ENCODE measurements at places on chromosomes 12 and 14.

GRCh38 chr14:85798856-85799255, 268.9 kb downstream of the FLRT2 start:
- H3K27ac ChIP-seq: no peak overlapping the region
- no peaks in the 10 kb centered on the region for H3K27me3 ChIP-seq
- no peak overlapping the region for H3K4me3 ChIP-seq
- DNase-seq: no peak
- no peaks in the 10 kb centered on the region for H3K4me1 ChIP-seq

DNA sequence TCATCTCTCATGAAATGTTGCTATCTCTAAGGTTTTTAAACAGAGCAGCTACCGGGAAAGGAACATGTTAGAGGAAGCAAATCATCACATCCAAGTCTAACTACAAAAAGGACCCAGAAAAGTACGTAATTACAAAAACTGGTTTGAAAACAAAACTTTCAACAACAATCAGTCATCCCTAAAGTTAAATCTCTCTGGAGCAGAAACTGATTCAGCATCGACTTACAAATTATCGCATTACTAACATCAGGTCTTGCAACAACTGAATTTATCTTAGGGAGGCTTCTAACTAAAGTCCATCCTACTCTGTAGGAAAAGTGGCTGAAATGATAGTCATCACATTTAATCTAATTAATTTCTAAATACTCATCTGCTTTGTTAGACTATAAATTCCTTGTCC, 137.0 kb downstream of the MED13L start:
- no peaks in the 10 kb centered on the region for H3K36me3 ChIP-seq
- DNase-seq: no peak
- H3K27me3 ChIP-seq: no peaks in the 10 kb centered on the region
- peaks cover 86% of the 10 kb centered on the region for H3K4me1 ChIP-seq
- H3K4me3 ChIP-seq: no peak overlapping the region
- no peak overlapping the region for H3K27ac ChIP-seq

- H3K36me3 ChIP-seq: no peaks in the 10 kb centered on the region
- no peak overlapping the region for H3K4me3 ChIP-seq
- H3K27me3 ChIP-seq: no peaks in the 10 kb centered on the region
- no peak for DNase-seq
Measured at GRCh38 chr12:52383331-52383730, 2.1 kb downstream of the KRT84 start.

GRCh38 chr14:22883173-22883976, at the start of gene REM2:
REM2 (plus strand) TSS chr14:22883222; CDS start chr14:22883288, 66 bp downstream.
- no peaks in the 10 kb centered on the region for H3K27me3 ChIP-seq
- H3K4me3 ChIP-seq: no peak within 1 kb of the TSS
- no peak within 1 kb of the TSS for H3K27ac ChIP-seq
- H3K4me1 ChIP-seq: peaks cover 19% of the 10 kb centered on the region

DNA sequence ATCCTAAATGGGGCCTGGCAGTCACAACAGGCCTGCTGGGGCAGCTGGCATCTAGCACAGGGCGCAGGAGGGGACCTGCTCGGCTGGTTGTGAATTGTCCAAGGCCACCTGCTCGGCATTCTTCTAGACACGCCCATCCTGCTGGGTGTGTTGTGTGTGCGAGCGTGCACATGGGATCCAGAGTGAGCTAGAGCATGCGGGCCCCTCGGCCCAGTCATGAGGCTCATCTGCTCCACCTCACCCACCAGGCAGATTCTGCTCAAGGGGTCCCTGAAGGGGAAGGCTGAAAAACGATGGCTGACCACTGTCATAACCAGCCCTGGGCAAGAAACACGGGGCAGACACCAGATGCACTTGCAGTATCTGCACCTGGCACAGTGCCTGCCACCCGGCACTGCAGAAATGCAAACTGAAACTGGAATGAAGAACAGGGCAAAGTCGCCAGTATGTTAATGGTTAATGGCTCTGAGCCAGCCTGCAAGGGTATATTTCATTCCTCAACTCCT, 31.8 kb downstream of the MAX start:
- peaks cover 44% of the 10 kb centered on the region for H3K4me1 ChIP-seq
- H3K4me3 ChIP-seq: no peak overlapping the region
- no peaks in the 10 kb centered on the region for H3K27me3 ChIP-seq
- DNase-seq: no peak

GRCh38 chr14:87869619-87870583, 123.1 kb downstream of the GALC start:
- no peaks in the 10 kb centered on the region for H3K36me3 ChIP-seq
- no peaks in the 10 kb centered on the region for H3K4me1 ChIP-seq
- DNase-seq: no peak
- no peak overlapping the region for H3K4me3 ChIP-seq
- H3K27me3 ChIP-seq: no peaks in the 10 kb centered on the region
- no peak overlapping the region for H3K27ac ChIP-seq

DNA sequence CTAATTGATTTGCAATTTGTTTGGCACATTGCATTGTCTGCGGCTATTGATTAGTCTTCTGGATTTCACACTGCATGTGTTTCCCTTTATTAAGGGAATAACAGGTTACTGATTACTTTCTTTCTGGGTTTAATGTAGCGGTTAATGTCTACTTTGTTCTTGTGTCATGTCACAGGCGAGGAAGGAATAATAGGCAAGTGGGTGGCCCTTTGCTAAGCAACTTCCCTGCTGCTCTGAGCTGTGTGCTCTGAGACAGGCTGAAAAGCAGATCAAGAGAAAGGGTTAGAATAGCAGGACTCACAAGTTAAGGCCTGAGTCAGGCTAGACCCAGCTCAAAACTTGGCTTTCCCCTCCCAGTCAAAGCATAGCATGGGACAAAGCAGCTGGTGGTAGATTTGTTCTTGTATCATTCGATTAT, 77.2 kb downstream of the NKX2-1 start:
- H3K27me3 ChIP-seq: no peaks in the 10 kb centered on the region
- H3K27ac ChIP-seq: no peak overlapping the region
- DNase-seq: no peak
- no peaks in the 10 kb centered on the region for H3K4me1 ChIP-seq

DNA sequence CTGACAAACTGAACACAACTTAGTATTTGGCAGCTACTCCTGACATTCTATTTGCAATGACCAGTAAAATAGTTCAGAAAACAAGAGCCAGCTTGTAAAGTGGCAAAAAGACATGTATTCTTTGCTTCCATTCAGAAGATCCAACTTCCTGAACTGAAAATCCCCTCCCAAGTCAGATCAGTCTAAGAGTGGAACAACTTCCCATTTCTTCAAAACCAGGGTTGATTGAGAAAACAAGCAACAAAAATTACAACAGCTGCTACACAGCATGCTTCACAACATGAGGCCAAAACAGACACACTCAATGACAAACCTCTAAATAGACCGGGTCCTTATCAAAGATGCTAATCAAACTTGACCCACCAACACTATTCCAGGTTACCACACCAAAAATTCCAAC, 40.3 kb downstream of the CIT start:
- no peaks in the 10 kb centered on the region for H3K27me3 ChIP-seq
- no peaks in the 10 kb centered on the region for H3K4me1 ChIP-seq
- H3K27ac ChIP-seq: no peak overlapping the region

DNA sequence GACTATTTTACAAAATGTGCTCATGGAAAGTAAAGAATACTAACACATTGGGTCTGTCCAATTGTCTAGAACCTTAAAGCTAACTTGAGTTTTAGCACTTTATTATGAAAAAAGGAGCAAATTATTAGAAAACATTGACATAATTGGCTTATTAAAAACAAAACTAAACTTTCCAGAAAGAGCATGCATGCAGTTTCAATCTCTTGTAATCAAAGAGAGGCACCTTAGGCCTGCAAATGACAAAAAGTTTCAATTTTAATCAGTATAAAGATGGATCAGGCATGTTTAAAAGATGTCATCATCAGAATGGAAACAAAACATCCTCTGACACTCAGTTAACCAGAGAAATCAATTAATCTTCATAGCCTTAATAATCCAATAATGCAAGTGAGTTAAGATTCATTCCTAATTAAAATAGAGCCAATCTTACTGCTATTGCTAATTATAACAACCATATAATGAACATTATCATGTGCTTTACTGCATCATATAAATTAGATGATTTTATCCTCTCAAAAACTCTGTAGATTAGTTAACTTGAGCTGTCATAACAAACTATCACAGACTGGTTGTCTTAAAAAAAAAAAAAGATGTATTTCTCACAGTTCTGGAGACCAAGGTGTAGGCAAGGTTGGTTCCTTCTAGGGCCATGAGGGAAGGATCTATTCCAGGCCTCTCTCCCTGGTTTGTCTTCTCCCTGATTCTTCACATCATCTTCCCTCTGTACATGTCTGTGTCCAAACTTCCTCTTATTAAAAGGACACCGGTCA, 131.4 kb downstream of the RPAP3 start:
- peaks cover 19% of the 10 kb centered on the region for H3K4me1 ChIP-seq
- no peaks in the 10 kb centered on the region for H3K36me3 ChIP-seq
- H3K4me3 ChIP-seq: no peak overlapping the region
- DNase-seq: no peak
- no peaks in the 10 kb centered on the region for H3K27me3 ChIP-seq

GRCh38 chr12:66210840-66211239, 21.8 kb downstream of the IRAK3 start:
- no peak overlapping the region for H3K4me3 ChIP-seq
- H3K27ac ChIP-seq: no peak overlapping the region
- H3K27me3 ChIP-seq: no peaks in the 10 kb centered on the region

DNA sequence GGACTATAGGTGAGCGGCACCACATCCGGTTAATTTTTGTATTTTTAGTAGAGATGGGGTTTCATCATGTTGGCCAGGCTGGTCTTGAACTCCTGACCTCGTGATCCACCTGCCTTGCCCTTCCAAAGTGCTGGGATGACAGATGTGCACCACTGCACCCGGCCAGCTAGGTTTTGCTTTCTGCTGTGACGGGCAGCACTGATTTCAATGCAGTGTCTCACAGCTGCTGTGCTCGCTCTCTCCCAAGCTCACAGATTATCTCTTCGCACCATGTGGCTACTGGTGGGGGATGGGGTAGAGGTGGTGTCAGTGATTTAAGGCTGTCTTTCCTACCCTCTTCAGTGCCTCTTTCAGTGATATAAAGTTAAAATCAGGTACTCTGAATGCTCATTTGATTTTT, 909.1 kb downstream of the TRHDE start:
- H3K4me3 ChIP-seq: no peak overlapping the region
- no peaks in the 10 kb centered on the region for H3K27me3 ChIP-seq
- no peaks in the 10 kb centered on the region for H3K4me1 ChIP-seq
- no peak for DNase-seq

DNA sequence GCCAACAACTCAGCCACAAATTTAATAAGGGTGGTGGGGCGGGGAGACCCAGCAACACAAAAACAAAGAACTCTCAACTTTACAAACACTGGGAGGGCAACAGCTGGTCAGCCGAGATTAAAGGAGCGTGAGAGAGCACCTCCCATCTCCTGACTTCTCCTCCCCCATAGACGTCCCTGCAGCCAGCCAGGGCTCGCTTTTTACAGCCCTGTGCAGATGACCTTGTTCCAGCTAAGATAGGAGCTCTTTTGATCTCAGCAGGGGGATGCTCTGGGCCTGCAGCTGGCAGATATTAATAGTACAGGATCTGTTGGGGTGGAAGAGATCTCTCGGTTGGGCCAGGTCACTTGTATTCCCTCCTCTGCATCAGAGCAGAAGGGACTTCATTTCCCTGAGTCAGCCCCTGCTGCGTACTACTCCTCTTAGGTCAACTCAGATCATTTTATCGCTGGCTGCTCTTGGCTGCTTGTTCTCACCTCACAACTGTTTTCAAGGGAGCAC, 475.8 kb downstream of the RAD51B start:
- no peak overlapping the region for H3K27ac ChIP-seq
- no peak overlapping the region for H3K4me3 ChIP-seq
- peaks cover 39% of the 10 kb centered on the region for H3K4me1 ChIP-seq
- no peaks in the 10 kb centered on the region for H3K27me3 ChIP-seq
- no peaks in the 10 kb centered on the region for H3K36me3 ChIP-seq

DNA sequence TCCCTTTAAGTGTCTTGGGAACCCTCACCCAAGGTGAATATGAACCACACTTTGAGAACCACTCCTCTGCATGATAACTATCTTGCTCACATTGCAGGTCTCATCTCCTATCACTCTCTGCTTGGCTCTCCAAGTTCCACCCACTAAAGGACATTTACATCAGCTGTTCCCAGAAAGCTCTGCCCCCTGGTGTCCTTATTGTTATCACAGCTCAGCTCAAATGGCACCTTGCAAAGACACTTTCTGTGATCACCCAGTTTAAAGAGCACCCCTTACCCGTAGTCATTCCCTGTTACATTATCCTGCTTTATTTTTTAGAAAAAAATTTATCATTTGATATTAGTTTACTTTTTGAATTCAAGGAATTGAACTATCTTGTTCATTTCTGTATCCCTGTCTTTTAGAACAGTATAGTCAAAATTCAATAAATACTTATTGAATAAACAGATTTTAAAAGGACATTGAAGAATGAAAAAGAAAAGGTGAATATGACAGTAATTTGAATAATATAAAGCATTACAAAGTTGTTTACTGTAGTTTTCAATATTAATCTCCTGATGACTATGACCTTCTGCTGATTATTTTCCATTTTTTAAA, 20.5 kb upstream of the GUCY2C start:
- H3K27ac ChIP-seq: no peak overlapping the region
- H3K36me3 ChIP-seq: no peaks in the 10 kb centered on the region
- H3K27me3 ChIP-seq: no peaks in the 10 kb centered on the region
- no peaks in the 10 kb centered on the region for H3K4me1 ChIP-seq
- no peak overlapping the region for H3K4me3 ChIP-seq

DNA sequence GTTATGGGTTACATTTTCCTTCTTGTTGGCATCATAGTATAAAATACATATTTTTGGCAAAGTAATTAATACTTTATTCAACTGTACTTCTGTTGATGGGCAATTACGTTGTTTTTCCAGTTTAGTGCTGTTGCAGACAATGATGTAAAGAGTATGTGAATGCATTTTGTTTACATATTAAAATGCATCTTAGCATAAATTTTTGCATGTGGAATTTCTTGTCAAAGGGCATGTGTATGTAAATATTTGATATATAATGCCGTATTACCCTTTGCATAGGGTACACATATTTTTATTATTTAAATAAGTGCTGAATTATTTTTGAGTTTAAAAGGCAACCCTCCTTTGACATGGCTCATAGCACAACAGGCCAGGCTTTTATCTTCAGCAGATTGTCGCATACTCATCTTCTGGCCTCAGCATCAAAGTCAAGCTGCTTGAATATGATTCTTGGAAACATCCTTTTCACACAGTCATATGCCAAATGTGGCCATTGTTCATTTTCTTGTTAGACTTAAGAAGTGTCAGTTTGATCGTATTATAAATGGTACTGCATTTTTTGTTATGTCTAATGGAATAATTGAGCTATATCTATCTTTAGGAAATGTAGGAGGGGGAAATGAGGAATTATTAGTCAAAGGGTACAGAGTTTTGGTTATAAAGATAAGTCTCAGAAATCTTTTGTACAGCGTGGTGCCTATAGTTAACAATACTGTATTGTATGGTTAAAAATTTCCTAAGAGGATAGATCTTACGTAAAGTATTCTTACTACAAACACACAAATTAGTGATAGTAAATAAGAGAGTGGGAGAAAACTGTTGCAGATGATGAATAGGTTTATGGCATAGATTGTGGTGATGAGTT, 138.5 kb downstream of the FUT8 start:
- H3K36me3 ChIP-seq: no peaks in the 10 kb centered on the region
- no peak overlapping the region for H3K4me3 ChIP-seq
- H3K4me1 ChIP-seq: no peaks in the 10 kb centered on the region
- H3K27ac ChIP-seq: no peak overlapping the region

All from sigmoid colon (tissue), 7 donors.